ENCODE measurements at places on chromosomes 5 and 9.

- DNase-seq, result peak; percentile 28
These were observed 5.1 kb upstream of the SMIM15 start for GRCh38 chr5:61167382-61167781.

GRCh38 chr9:123438321-123438720, 82.3 kb downstream of the CRB2 start:
- no peak for DNase-seq

DNA sequence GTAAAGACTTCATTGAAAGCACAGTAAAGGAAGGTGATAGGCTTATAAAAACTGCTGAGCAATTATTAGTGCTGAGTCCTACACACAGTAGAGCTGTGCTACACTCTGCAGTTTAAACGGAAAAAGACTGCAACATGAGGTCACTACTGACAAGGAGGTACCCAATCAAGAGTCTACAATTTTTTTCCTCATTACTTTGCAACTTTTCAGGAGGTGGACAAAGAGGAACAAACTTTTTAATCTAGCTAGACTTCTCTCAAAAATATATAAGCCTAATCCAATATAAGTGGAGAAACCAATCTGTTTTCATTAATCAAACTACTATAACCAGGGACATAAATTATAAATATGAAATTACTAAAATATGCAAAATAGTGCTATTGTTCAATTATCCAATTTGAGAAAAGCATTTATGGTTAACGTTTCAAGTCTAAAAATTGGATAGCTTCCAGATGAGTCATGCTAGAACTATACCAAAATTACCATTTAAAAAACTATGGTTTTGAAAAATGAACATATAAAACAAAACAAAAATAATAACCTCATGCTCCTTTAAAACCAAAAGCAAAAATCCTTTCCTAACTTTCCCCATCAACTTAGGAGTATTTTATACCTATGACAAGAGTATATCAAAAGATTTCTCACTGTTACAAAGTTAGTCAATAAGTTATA, 37.7 kb downstream of the FAM13B start:
- peak; percentile 70 for DNase-seq

DNA sequence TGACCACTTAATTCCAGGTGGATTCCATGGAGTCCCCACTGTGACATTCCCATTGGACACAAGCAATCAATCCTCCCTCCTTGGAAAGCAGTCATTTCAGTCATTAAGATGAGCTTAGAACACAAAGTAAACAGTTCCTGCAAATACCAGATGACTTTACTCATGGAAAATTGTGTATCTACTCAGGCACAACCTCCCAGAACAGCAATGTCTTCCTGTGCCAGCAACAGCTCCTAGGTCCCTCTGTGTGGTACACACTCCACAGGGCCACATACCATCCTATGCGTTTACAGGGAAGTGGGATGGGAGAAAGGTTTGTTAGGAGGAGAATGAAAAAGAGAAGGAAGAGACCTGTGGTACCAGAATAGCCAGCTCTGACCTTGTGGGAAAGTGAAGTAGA, 53.7 kb downstream of the MTMR12 start:
- DNase-seq, result no peak

DNA sequence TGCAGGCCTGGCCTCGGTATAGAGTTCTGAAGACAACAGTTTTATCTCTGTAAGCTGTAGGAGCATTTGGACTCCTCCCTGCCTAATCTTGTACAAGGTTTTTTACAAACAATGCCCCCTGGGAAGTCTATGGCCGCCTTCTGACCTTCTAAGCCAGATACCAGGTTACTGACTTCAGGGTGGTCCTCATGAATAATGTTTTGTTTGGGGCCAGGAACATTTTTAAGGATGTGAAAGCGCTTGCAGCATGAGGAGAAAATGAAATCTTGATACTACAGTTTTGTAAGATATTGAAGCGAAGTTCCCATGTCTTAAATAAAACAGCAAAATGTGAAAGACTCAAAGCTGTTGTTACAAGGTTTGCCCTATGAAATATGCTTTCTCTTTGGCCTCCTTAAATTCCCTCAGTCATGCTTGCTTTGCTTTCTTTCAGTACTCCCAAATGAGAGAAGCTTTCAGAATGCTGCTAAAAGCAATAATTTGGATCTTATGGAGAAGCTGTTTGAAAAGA, 5.2 kb downstream of the ANKDD1B start:
- DNase-seq, result no peak

DNA sequence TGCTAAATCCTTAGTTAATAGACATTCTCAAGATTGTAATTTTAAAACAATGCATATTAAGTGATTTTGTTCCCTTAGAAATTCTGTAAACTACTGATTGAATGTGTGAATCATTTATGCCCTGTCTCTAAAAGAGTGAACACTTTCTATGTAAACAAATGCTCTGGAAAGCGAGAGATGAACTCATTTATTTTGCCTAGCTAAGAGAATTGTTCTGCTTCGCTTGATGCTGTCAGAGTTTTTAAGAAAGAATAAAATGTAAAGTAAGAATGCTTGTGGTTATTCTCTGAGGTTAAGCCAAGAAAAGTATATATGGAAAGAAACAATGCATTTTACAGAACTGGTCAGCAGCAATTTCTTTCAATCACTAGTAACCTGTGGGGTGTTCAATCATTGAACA, 347.4 kb upstream of the NUDT12 start:
- no peak for DNase-seq

DNA sequence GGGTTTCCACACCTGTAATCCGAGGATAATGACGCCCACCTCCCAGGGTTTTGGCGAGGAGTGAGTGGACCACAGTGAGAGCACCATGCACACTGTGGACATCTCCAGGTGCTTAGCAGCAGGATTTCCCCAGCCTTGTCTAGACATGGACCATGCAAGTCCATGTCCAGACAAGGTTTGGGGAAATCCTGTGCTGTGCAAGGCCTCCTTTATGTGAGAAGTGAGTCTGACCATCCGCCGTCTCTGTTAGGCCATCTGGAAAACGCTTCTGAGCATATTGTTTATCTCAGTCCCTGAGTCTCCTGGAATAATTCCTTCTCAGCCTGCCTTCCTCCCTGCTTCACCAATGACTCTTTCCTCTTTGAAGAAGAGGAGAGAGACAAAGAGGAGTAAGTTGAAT, 26.2 kb upstream of the TNFAIP8 start:
- no peak for DNase-seq

- DNase-seq, result peak; percentile 6
These were observed 96.5 kb upstream of the PITX1 start for GRCh38 chr5:135130261-135131215.

DNA sequence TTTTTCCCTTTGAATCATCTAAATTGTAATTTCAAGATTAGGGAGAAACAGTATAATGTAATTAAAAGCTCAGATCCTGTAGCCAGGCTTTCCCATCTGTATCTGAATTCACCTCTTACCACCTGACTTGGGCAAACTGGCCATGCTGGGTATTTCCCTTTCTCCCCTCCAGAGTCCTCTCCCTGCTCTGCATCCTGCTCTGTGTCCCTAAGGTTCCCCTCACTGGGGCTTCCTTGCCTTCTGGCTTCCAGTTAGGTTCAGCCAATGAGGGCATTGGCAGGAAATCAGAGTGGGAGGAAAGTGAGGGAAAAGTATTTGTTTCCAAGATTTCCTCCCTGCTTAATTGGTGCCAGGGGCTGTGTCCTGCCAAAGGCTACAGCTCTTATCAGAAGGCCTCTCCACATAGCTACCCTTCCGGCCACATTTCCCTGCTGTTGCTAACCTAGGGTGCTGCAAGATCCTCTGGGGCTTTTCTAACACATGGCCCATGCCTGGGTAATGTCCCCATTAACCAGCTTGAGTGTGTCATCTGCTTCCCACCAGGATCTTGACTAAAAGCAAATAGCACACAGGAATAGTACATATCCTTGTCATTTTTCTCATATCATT, 51.0 kb upstream of the MPDZ start:
- DNase-seq, result no peak

- DNase-seq, result no peak
These were observed 252.9 kb downstream of the MAT2B start for GRCh38 chr5:163758283-163758711.

- DNase-seq, result no peak
These were observed 257.2 kb downstream of the PJA2 start for GRCh38 chr5:109152565-109152964.

- DNase-seq, result no peak
These were observed 970.3 kb upstream of the ARRDC3 start for GRCh38 chr5:92353107-92354030.

- no peak for DNase-seq
These were observed 872 bp downstream of the TXNDC15 start for GRCh38 chr5:134874831-134875655.

GRCh38 chr9:137136261-137136880, 2.6 kb upstream of the GRIN1 start:
- DNase-seq, result no peak

GRCh38 chr9:34611251-34611810, 566 bp downstream of the RPP25L start:
- no peak for DNase-seq

- DNase-seq, result no peak
These were observed 647.7 kb upstream of the WWC1 start for GRCh38 chr5:167643631-167644280.

- no peak for DNase-seq
These were observed 12.6 kb downstream of the FAM78A start for GRCh38 chr9:131263701-131264100.

DNA sequence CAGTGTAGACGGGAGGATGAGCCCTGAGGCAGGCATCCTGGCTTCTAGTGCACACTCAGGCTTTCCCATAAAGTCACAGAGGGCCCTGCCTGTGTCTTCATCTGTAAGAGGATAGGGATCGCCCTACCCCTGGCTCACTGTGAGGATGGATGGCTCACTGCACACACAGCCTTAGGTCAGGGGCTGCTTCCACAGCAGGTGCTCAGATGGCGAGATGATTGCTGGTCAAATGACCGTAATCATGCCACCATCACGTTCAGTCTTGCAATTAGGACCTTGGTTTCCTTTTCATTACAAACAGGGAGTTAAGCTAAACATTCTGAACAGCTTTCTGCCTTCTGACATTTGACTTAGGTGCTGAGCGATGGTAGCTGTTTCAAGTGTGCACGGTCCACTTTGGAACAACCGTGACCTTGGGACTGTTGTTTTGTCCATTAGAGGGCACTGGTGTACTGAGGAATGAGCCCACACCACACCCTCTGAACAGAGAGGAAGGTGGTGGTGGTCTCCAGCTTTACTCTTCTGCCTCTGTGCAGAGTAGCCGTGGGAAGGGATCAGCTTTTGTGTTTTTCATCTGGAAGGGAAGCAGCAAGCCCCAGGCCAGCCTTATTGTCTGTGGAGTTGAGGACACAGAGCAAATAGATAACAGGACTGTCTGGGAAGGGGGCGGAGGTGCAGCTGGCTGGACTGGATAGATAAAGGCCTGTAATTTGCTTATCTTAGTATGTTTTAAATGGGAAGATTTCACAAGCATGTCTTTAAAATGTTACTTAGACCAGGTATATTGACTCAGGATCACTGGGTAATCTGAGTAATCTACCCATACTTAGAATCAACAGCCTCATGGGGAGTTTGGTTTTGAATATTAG, 183.1 kb downstream of the TRIO start:
- peak; percentile 11 for DNase-seq

DNA sequence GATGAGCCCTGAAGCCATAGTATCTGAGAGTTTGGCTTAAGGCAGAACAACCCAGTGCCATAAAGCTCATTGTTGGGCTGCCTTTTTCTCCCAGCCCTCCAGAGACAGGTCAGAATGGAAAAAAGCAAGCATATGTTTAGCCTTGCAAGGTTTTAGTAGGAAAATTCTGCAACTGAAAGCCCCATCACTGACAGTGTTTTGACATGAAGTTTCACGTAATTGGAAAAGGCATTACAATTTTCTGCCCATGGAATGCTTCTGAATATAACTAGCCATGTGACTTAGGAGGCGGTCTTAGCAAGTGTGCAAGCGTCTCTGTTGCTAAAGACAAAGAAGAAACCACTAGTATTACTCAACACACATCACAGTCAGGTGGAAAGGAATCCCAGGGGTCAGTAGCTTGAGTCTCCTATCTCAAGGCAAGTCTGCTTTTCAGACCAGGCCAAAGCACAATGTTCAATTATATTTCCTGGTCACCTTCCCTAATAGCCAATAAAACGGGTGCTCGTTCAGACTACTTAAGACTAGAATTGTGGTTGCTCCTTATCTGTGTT, 117.6 kb downstream of the CARTPT start:
- DNase-seq, result no peak

DNA sequence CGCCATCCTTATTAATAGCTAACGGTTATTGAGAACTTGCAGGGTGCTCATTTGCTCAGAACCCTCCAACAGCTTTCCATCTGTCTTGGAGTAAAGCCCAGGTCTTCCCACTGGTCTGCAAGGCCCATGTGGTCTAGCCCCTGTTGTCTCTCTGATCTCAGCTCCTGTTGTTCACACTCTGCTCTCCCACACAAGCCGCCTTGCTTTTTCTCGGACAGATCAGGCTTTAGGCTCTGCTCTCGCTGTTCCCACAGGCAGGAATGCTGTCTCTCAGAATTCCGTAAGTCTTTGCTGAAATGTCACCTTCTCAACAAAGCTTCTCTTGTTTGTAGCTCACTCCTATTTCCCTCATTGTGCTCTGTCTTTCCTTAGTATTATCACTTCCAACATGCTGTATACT, 34.3 kb downstream of the GPR107 start:
- no peak for DNase-seq

GRCh38 chr9:14433351-14434157, 119.6 kb upstream of the NFIB start:
- DNase-seq, result no peak

DNA sequence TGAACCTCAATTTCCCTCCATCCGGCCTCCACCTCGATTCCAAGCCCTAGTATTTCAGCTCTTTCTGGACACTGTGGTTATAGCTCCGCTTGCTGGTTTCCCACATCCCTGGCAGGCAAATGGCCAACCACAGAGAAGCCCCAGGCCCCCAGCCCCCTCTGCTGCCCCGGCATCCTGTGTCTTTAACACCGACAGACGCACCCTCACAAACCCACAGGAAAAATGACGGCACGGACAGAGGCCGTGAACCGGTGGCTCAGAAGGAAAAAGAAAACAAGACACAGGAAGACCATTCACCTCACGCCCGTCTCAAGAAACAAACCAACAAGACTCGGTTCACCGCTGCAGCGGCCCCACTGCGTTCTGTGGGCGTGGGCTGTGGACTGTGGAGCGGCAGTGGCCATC, 1.5 kb upstream of the CLIC3 start:
- DNase-seq, result no peak

- no peak for DNase-seq
These were observed 200 bp downstream of the NPR3 start for GRCh38 chr5:32711362-32711680.

- no peak for DNase-seq
These were observed 526.1 kb downstream of the BNC2 start for GRCh38 chr9:16344343-16344742.

DNA sequence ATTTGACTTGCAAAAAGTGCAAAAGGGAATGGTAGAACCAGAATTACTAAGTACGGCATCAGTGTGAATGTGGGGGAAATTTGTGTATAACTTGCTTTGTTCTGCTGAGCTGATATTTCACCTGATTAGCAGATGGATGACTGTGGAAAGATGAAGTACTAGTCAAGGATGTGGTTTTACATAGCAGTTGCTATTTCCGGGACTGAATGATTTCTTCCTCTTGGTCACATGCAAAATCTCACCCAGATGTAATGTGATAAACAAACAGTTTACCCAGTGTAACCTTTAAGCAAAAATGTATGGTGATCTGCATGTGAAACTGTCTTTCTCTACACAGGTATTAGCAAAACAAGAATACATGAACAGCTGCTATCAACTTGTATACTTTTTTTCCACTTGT, 46.1 kb downstream of the DCP2 start:
- DNase-seq, result no peak

- no peak for DNase-seq
These were observed 201.3 kb downstream of the CACNA1B start for GRCh38 chr9:138078846-138079245.
